CD4-positive, alpha-beta memory T cell (primary cell): ENCODE measurements at places on chromosomes 6 and 20. TPM values are rescaled to one million over a fixed set of nuclear protein-coding genes. Genes with fewer than 3 reads are reported as not detected.

SLC22A7 gene
- total RNA-seq, result not detected

NANP gene
- total RNA-seq, result 2.0 TPM

SPDEF gene
- total RNA-seq, result not detected

GHRH gene
- not detected for total RNA-seq

PI16 gene
- total RNA-seq, result 5.8 TPM

CALHM5 gene
- not detected for total RNA-seq

UNC5CL gene
- total RNA-seq, result 6.2 TPM

GSTA3 gene
- not detected for total RNA-seq

ZNF391 gene
- total RNA-seq, result 3.3 TPM

HDGFL1 gene
- total RNA-seq, result not detected

RUNX2 gene
- 26.6 TPM for total RNA-seq

SLC32A1 gene
- not detected for total RNA-seq

CFB gene
- 0.64 TPM for total RNA-seq

OVOL2 gene
- not detected for total RNA-seq

ZNF831 gene
- 46.8 TPM for total RNA-seq

RGL2 gene
- total RNA-seq, result 66.8 TPM

BNIP5 gene
- not detected for total RNA-seq

ERGIC3 gene
- total RNA-seq, result 151 TPM

GRM1 gene
- total RNA-seq, result not detected

HLA-DQA1 gene
- 5.8 TPM for total RNA-seq

JPH2 gene
- total RNA-seq, result not detected

DEFB124 gene
- not detected for total RNA-seq
